ENCODE measurements at places on chromosomes 6 and 20.

- DNase-seq, result no peak
Observed at GRCh38 chr6:52183131-52183713, 3.0 kb upstream of the IL17A start.

DNA sequence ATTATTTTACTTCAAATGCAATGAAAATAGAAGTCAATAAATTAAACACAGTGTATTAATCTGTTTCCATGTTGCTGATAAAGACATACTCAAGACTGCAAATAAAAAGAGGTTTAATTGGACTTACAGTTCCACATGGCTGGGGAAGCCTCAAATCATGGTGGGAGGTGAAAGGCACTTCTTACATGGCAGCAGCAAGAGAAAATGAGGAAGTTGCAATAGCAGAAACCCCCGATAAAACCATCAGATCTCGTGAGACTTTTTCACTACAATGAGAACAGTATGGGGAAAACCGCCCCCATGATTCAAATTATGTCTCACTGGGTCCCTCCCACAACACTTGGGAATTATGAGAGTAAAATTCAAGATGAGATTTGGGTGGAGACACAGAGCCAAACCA lies 82.2 kb downstream of the GPR63 start:
- no peak for DNase-seq

DNA sequence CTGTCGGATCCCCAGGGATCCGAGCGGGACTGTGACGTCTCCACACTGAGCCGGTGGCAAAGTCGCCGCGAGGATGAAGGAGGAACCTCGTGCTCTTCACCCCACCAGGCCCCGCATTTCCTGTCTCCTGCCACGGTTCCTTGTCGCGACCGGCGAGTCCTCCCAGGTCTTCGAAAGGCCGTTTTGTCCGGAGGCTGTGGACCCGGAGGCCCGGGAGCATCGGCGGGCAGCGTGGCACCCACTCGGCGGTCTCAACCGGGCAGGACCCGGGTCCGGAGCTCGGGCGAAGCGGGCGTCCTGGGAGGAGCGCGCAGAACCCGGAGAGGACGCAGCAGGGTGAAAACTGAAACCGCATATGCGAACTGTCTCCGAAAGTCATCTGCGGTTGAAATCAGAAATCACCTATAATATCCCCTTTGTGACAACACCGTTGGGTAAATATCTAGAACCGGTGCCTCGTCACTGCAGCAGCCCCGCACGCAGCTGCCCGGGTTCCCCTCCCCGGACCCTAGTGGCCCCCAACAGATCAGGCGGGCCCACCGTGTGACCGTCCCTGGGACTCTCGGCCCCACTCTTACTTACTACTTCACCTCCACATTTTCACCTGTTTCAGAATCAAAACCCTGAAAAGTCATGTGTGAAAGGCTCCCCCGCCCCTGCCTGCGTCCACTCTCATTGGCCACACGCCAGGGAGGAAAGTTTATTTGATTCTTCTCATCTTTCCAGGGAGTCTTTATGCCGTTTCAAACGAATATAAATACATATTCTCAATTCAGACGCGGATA lies 3.1 kb upstream of the ULBP2 start:
- no peak for DNase-seq

- DNase-seq, result no peak
Observed at GRCh38 chr6:65761890-65762289, 54.9 kb upstream of the EYS start.

GRCh38 chr20:17457588-17458190 lies 73.5 kb downstream of the BFSP1 start:
- DNase-seq, result peak; percentile 39

- no peak for DNase-seq
Observed at GRCh38 chr6:151620179-151620578, 126.4 kb downstream of the CCDC170 start.

- DNase-seq, result peak; percentile 98
Observed at GRCh38 chr6:101722991-101723579, 329.6 kb downstream of the GRIK2 start.

- DNase-seq, result peak; percentile 62
Observed at GRCh38 chr6:73969971-73970970, 274.3 kb downstream of the CD109 start.

DNA sequence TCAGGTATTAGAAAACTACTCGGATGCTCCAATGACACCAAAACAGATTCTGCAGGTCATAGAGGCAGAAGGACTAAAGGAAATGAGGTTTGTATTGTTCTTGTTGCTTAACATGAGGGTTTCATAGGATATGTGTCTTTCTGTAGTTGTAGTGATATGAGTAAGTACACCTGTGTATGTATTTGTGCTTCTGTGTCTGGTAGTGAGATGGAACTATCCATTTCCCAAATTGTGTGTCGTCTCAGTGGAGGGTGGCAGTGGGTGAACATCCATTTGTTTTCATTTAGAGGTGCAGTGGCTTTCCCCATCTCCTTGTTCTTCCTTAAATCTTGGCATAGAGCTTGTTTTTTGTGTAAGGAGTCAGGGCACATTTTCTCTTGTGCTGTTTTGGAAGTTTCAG lies 8.2 kb downstream of the ASXL1 start:
- no peak for DNase-seq

DNA sequence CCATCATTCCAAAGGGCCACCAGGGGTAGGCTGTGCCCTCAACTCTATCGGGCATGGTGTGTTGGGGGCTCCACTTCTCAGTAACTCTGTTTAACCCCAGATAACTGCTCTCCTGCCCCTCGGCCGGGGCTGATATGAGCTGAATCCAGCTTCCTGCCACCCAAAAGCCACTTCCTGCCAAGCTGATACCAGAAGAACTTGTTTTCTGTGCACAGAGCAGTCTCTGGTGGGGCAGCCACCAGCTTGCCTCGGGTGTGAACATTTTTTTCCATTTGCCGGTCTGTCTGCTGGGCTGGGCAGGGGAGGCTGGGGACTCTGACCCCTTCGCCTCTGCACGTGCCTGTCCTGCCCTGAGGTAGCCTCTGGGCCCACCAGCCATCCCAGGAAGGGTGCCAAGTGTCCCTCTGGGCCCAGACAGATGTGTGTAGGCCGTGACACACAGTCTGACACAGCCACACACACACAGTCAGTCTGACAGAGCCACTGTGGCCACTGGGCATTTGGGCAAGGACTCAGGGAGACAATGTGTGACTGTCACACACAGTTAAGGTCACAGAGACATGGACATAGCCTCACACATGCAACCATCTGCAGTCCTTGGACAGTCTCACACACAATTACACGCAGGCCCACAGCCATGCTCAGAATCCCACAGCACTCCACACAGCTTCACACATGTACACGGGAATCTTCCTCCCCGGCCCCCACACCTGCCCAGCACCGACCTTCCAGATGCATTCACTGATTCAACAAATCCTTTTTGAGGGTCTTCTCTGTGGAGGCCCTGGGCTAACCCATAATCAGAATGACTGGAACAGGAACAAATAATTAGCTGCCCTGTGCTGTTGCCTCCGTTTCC lies 45.1 kb downstream of the NOL4L start:
- no peak for DNase-seq

DNA sequence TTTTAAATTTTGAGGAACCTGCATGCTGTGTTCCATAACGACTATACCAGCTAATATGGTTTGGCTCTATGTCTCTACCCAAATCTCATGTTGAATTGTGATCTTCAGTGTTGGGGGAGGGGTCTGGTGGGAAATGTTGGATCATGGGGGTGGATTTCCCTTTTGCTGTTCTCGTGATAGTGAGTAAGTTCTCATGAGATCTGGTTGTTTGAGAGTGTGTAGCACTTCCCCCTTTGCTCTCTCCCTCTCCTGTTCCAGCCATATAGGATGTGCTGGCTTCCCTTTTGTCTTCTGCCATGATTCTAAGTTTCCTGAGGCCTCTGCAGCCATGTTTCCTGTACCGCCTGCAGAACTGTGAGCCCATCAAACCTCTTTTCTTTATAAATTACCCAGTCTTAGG lies 61.8 kb upstream of the NEDD9 start:
- no peak for DNase-seq

DNA sequence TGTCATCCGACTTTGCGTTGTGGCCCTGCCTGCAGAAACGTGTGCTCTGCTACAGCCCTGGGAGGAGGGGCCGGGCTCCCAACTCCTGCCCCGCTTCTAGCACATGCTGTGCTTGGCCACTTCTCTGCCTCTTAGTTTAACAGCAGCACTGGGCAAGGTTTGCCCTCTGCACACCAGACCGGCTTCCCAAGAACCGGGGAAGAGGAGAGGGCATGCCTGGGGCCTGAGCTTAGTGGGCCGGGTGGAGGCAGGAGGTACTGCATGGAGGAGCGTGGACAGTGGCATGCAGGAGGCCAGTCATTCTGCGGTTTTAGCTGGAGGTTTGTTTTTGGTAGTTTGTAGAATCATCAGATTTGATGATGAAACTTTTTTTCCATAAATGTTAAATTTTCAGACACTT lies 45.5 kb downstream of the CEP43 start:
- no peak for DNase-seq

DNA sequence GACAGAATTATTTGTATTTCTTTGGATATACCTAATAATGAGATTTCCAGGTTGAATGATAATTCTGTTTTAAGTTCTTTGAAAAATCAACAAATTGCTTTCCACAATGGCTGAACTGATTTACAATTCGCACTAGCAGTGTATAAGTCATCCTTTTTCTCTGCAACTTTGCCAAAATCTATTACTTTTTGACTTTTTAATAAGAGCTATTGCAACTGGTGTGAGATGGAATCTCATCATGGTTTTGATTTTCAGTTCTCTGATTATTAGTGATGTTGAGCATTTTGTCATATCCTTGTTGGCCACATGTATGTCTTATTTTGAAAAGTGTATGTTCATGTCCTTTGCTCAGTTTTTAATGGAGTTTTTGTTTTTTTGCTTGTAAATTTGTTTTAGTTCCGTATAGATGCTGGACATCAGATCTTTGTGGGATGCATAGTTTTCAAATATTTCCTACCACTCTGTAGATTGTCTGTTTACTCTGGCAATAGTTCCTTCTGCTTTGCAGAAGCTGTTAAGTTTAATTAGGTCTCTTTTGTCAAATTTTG lies 409.8 kb upstream of the CITED2 start:
- DNase-seq, result no peak

GRCh38 chr6:47733879-47734558 lies 35.6 kb downstream of the ADGRF4 start:
- DNase-seq, result no peak

- no peak for DNase-seq
Observed at GRCh38 chr20:24185791-24186190, 197.2 kb upstream of the GGTLC1 start.

- no peak for DNase-seq
Observed at GRCh38 chr20:17661121-17661744, 20.8 kb downstream of the RRBP1 start.

DNA sequence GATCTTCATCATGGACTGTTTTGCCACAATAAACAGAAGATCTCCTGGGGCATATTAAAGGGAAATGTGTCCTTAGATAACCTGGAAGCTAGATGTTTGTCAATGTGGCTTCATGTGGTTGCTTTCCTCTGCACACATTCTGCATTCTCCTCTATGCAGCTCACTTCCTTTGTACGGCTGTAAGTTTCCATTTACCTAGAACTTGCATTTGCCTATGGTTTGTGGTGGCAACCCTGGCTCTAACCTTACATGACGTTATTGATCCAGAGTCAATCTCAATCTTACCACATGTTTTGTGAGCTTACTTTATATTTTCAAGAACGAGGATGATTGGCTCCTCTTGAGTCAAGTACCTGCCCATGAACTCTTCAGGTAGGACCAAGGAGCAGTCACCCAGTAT lies 863.1 kb downstream of the MAFB start:
- DNase-seq, result peak; percentile 9

GRCh38 chr6:151390851-151391470 lies 398 bp downstream of the ZBTB2 start:
- peak; percentile 47 for DNase-seq

DNA sequence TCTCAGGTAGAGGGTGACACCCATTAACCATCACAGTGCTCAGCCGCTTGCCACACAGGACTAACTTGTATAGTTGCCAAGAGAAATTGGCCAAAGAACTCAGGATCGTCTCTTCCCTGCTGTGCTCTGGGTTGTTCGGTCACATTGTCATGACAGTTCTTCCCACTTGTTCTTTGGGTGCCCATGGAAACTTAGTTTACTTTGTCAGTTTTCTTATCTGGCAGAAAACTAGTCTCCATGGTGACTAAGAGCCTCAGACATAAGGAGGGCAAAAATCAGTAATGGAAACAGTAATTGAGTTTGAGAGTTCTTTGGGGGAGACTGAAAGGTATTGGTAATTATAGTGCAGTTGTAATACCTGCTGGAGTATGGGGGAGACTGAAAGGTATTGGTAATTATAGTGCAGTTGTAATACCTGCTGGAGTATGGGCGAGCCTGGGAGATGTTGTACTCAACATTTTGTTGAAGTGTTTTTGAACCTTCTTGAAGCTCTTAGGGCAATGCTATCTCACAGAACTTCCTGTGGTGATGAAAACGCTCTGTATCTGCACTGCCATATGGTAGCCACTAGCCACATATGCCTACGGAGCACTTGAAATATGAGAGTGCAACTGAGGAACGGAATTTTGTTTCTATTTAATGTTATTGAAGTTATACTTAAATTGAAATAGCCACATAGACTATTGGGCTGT lies 95.2 kb upstream of the HDGFL1 start:
- DNase-seq, result no peak

GRCh38 chr6:130851026-130851425 lies 23.8 kb downstream of the SMLR1 start:
- DNase-seq, result no peak

All from fibroblast of skin of left quadriceps (primary cell).